ENCODE measurements at places on chromosomes 6 and 20. TPM values are rescaled to one million over a fixed set of nuclear protein-coding genes. Genes with fewer than 3 reads are reported as not detected.

GRCh38 chr6:81727876-81728517, 24.5 kb downstream of the TENT5A start:
- no peak for DNase-seq

DNA sequence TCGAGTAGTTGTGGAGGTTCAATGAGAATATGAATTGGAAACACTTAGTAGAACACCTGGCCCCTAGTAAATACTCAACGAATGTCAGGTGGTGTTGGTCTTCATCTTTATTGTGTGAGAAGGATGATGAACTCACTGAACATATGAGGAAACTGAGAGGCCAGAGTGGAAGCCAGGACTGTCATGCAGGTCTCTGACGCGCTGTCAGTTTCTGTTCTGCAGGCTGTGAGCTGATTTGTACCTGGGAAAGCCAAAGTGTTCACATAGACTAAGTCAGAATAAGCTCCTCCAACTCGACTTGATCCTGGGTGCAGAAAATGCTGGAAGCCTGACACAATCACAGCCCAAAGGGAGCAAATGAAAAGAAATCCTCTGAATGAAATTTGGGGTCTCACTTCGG, 222.2 kb downstream of the LY86 start:
- DNase-seq = peak; percentile 18

- no peak for DNase-seq
Observed at GRCh38 chr20:20603339-20603990, 109.0 kb downstream of the RALGAPA2 start.

DNA sequence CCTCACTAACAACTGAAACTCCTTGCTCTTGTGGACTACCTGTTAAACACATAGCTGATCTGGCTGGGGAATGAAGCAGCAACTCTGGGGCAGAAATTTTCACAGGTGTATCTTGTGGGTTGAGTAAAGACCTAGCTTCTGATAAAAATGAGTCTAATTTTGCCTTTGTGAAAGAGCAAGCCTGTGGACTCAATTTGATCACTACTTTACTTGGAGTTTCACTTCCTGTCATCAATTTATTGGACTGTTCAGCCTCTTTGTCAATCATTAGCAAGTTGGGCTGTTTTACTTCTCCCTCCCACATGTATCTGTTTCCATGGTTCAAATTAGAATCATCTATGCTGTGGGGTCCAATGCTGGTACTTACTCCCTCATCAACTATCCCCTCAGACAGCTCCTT, 29.6 kb upstream of the CRIP3 start:
- DNase-seq = no peak

GRCh38 chr6:11230158-11231107, 2.0 kb downstream of the NEDD9 start:
- DNase-seq = no peak

DNA sequence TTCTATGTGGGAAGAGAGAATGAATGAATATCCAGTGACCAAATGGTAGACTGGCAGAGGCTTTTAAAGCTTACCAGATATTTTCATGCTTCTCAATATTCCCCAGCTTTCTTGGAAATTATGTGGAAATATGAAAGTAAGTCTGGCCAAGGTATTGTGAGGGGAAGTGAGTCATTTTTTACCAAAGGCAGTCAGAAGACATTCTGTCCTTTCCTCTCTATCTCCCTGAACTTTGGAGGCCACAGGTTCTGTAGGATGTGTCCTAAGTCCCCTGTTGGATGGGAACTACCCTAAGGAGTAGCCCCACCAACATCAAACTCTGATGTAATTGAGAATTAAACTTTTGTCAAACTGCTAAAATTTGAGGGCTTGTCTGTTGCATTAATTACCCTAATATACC, 593.8 kb upstream of the NRSN1 start:
- no peak for DNase-seq

DNA sequence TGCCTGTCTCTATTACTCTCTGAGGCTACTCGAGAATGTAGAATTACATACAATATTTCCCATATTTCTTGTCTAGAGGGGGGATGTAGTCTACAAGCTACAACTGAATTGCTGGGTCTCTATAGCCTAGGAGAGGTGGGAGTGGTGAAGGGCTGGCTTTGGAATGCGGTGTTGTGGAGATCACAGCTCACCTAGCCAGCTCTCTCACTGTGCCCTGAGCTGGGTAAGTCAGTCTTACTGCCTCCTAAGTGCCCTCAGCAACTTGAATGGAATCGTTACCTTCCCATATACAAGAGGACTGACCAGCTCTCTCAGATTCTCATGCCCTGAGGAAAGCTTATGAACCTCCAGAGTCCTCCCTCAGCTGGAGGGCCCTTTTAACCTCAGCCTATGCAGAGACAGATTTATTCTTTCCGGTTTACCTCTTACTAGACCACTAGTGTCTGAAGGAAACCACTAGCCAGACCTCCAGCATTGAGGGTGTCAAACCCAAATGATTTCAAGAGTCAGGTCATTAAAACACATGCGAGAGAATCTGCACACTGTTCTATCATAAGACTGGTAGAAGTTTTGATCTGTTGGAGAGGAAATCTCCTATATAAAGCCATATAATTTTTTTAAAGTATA, 20.6 kb downstream of the VIP start:
- DNase-seq = no peak

GRCh38 chr6:88919032-88919431, 44.4 kb downstream of the RNGTT start:
- no peak for DNase-seq

DNA sequence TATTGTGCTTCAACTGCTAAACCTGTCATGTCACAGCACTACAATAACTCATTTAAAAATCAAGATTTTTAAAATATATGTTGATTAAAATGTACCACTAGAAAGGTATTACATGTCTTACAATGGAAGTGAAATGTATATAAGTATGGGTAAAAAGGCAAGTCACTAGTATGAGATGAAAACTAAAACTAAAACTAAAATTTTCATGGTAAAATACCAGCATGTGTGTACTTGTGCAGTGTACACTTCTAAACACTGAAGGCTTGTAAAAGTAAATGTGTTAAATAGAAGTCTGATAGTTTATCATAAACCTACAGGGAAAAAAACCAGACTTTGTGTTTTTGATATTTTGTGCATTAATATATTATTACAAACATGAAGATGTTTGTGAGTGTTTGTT, 13.7 kb upstream of the TMEM244 start:
- no peak for DNase-seq

DNA sequence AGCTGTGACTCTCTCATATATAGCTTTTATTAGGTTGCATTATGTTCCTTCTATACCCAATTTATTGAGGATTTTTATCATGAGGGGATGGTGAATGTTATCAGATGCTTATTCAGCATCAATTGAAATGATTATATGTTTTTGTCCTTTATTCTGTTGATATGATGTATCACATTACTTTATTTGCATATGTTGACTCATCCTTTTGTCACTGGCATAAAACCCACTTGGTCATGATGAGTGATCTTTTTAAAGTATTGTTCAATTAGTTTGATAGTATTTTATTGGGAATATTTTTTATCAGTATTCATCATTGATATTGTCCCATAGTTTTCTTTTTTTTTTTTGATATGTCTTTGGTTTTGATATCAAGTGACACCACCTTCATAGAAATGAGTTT, 529.9 kb downstream of the MMUT start:
- no peak for DNase-seq

DNA sequence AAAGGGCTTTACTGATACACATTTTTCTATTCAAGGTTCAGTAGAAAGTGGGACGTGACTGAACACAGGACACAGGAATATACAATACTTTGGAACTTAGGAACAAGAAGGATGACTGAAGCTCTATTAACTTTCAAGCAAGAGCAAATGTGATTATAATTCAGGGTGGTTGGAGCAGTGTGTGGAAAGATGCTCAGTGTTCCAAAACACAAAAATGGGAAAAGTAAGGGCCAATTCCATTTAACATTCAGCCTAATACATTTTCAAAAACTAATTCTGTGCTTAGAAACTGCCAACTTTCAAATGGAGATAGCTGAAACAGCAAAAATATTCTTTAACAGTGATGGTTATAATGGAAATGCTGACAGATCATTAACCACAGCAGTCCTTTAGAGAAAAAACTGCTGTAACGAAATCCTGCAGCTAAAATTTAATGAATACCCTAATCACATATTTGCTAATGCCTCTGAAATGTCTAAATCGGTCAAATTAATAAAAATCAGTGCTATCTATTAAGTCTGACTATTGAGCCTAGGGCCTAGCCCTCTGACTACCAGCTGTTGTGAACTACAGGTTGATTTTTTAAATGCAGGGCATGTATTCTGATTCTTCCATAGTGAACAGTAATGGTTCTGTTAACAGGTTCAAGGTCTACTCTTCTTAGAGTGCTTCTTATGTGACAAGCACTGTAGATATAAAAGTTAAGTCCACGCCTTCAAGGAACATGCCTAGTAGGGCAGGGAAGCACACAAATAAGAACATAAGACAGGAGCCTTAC, 45.9 kb downstream of the RARS2 start:
- no peak for DNase-seq

DNA sequence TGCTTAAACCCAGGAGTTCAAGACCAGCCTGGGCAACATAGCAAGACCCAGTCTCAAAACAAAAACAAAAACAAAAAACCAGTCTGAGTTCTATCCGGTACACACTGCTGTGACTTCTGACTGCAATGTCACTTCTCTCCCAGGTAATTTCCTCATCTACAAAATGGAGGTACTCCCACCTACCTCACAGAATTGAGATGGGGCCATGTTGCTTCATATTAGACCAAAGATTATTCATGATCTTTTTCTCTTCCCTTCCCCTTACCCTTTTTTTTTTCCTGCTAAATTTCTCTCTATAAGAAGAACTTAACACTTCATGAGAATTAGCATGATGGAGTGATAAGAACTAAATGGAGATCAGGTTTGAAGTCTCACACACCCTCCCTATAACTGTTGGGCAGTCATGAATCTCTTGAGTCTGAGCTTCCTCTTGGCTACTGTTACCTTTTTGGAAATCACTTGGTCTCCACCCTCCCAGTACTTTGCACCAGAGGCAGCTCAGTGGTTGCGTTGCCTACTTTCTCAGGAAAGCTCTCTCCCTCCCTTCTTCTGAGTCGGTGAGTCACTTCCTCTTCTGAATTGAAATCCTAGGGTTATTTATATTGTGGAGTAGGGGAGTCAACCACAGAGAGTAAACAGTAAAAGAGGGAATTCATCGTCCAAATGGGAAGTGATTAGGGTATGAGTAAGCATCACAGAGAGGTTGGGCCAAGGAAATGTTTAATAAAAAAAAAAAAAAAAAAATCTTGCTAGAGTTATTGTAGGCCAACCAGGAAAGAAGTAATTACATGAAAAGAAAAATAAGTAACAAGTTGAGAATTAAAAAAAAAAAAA, 59.9 kb upstream of the MAP7 start:
- no peak for DNase-seq

GRCh38 chr6:77462359-77463307, 658 bp downstream of the HTR1B start:
- no peak for DNase-seq

GRCh38 chr6:163915131-163915530, 500.6 kb downstream of the QKI start:
- DNase-seq = no peak

The CALHM4 gene
- not detected for total RNA-seq

The UNC5CL gene
- 3.5 TPM for total RNA-seq

The RBPJL gene
- not detected for total RNA-seq

The ZSCAN16 gene
- 13.9 TPM for total RNA-seq

The CST2 gene
- not detected for total RNA-seq
